ENCODE measurements at places on chromosomes 11 and 22.

DNA sequence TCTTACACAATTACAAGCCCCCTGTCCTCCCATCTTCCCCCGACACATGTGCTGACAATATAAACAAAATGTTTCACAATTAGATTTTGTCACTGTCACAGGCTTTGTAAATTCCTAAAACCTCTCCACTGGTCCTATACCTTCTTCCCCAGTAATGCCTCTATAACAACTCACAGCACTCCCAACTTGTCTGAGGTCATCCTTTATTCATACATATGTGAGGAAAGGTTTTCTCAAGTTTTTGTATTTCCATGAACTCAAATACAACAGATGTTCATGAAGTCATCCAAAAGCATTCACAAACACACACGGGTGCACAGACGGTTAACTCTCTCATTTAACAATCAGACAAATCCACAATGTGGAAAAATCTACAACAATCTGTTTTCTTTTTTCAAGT lies 1.9 kb downstream of the OR52H1 start:
- no peak for DNase-seq

- no peak for DNase-seq
These were observed 622.2 kb upstream of the CNTN5 start for GRCh38 chr11:98398508-98398907.

GRCh38 chr11:62020661-62021060 lies 53.2 kb upstream of the FTH1 start:
- DNase-seq: no peak

DNA sequence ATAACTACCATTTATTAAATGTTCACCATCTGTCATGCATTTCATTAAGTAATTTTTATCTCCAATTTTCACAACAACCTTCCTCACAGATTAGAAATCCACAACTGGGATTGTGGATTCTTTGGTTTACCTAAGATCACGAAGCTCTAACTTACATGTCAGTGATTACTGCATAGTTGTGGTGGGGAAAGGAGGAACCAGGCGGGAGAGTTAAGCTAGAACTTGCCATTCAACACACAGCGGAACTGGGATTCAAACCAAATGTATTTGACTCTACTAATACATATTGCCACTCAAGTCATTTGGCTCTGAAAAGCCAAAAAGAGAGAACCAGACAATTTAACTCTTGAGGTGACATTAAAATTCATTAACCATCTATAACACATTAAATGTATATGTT lies 10.4 kb upstream of the LAYN start:
- DNase-seq: no peak

DNA sequence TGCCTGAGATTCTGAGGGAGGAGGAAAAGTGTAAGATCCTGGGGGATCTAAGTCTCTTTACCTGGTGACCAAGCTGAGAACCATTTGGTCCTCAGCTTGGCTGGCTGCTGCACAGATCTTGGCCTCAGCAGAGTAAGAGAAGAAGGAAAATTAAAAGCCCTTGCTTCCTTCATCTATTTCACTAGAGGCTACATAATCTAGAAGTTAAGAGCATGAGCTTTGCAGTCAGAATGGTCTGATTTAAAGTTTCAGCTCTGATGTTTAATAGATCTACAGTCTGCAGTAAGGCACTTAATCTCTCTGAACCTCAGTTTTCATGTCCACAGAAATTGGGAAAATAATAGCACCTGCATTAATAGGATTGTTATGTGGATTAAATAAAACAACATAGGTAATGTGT lies 3.1 kb upstream of the ZBTB16 start:
- no peak for DNase-seq

- DNase-seq: no peak
These were observed 40.9 kb downstream of the ZC3H12C start for GRCh38 chr11:110134110-110134509.

GRCh38 chr22:48700566-48701295 lies 1126.9 kb downstream of the BRD1 start:
- no peak for DNase-seq

DNA sequence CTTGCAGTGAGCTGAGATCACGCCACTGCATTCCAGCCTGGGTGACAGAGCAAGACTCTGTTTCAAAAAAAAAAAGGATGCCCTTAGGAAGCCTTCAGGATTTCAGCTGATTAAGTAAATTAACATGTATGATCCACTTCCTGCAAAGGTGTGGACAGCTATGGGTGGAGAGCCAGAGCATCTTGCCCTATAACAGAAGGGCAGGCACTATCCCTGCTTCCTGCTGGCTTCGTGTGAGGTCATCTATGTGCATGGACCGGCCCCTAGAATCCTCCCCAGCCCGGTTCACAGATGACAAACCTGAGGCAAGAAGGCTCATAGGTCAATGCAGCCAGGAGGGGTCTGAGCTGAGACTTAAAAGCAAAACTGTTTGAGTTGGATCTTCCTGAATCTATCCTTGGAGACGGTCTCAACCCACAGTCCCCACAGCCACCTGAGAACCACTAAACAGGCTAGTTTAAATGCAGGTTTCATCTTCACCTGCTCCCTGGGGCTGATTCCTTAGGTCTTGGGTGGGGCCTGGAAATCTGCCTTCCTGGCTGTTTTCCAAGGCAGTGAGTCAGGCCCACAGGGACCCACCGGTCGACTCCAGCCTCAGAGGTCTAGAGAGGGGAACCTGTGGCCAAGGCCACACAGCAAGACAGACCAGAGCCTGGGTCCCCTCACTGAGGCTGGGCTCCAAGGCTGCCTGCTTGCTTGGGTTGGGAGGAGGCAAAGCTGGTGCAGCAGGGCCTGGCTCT lies 55.2 kb upstream of the MPEG1 start:
- DNase-seq: no peak

GRCh38 chr22:24156913-24157821 lies 24.1 kb upstream of the SUSD2 start:
- peak; percentile 59 for DNase-seq

GRCh38 chr11:9613118-9613829 lies 39.8 kb downstream of the WEE1 start:
- DNase-seq: peak; percentile 75

DNA sequence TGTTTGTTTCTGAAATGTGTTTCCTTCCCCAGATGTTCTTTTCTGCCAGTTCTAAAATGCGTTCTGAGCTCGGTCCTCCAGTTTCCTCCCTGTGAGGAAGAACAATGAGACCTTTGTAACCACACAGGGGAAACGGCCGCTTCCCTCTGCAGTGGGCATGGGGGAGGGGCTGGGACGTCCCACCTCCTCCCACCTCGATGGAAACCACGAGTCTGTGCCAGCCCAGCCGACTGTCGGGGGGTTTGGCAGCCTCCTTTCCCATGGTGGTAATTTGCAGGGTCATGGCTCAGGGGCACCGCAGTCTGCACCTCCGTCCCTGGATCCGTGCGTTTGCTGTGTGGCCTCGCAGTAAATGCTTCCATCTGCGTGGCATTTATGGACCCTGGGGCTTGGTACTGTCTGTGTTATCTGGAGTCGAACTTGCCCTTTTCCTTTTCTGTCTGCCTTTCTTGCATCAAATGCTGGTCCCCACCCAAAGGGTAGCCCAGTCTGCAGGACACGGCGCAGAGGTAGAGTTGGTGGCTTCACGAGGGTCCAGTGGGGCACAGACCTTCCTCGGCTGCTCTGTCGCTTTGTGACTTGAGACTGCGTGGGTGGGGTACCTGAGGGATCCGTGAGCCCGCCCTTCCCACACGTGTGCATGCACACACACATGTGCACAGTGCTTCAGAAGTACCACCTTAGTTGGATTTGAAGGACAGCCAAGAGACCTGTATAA lies 16.1 kb downstream of the LRP5 start:
- DNase-seq: no peak

Data from stimulated activated CD4-positive, alpha-beta T cell treated with anti-CD3 and anti-CD28 coated beads, Interleukin-15, amount 100 ng/mL, for 1 hour (primary cell).